ENCODE measurements at places on chromosomes 6 and 20.

- no peak for DNase-seq
Observed at GRCh38 chr6:134979142-134979541, 29.2 kb upstream of the ALDH8A1 start.

DNA sequence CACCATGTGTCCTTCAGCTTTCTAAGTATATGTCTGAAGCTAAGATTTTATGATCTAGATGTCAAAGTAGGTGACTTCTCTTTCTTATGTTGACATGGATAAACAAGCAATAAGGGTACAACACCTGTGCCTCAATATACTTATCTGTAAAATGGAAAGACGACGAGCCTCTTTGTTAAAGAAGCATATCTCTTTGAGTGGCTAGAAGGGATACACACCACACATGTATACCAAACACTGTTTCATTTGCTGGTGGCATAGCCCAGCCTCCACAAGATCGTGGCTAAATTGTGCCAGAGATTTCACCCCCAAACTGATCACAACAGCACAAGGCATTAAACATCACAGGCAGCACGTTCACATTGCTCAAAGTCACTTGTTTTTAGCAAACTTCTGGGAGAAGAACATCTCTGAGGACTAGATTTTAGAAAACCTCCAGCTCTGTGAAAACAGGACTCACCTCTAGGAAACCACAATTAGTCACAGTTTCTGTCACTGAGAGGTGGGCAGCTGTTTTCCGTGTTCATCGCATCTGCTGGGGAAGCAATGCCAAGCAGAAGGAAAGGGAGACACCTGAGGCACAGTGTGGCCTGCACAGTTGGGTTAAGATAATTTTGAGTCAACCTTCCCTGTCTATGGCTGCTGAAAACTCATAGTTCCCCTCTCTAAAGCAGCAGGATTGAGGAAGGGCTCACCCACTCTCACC lies 263.0 kb upstream of the PLCB4 start:
- DNase-seq, result no peak

- DNase-seq, result no peak
Observed at GRCh38 chr6:43743682-43744381, 26.2 kb upstream of the VEGFA start.

DNA sequence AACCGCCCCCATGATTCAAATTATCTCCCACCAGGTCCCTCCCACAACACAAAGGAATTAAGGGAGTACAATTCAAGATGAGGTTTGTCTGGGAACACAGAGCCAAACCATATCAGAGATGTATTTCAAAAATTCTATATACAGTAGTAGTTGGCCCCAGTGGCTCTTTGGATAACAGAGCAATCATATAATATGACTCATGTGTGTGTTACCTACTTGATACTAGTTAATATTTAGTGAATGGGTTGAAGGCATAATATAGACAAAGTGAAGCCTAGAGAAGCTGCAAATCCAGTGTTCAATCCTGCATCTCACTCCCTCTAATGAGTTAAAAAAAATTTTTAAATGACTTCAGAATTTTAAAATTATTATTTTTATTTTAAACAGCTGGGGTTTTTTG lies 43.2 kb downstream of the KAT14 start:
- no peak for DNase-seq

- no peak for DNase-seq
Observed at GRCh38 chr6:50555982-50556381, 157.3 kb upstream of the TFAP2D start.

Data from amygdala (tissue), 56 donors.